ENCODE measurements at places on chromosomes 1 and 21.

- DNase-seq: no peak
These were observed 65.1 kb upstream of the DUSP10 start for GRCh38 chr1:221806984-221807383.

GRCh38 chr21:34520281-34520680 lies 8.3 kb upstream of the KCNE1 start:
- DNase-seq: no peak

DNA sequence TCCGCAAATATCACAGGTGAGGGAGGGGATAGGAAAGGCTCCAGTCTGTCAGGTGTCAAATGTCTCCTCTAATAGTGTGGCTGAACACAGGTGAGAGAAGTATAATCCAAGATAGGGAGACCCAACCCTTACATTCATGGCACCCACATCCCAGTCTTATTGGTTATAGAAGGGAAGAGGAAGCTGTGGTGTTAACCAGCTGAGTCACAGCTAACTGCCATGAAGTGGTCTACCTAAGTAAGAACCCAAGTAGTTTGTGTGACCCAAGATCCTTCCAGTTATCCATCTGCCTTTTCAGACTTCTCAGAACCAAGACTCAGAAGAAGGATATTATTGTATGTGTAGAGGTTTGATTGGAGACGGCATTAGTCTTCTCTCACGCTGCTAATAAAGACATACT lies 37.1 kb downstream of the DDAH1 start:
- no peak for DNase-seq

DNA sequence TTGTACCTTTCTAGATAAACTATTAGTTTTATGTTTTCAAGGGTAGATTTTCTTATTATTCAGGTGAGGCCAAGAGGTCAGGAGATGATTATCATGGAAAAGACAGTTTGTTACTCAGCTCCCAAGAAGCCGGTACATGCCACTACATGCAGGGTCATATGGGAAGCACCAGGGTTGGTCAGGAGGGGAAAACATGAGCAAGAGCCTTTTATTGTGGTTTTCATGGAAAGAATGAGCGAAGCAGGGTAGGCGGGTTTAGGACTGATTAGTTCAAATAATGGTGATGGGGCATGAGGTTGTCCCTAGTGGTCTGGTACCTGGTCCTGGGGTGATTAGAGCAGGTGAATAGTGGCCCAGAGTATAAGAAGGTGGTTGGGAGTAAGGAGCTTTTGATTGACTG lies 189.9 kb downstream of the APP start:
- DNase-seq: no peak

- DNase-seq: no peak
These were observed 196.0 kb downstream of the FMN2 start for GRCh38 chr1:240287722-240288121.

- no peak for DNase-seq
These were observed 79.2 kb downstream of the SGIP1 start for GRCh38 chr1:66613187-66613586.

GRCh38 chr21:39976800-39977199 lies 109.6 kb downstream of the PCP4 start:
- DNase-seq: no peak

GRCh38 chr1:6130596-6130995 lies 49.5 kb downstream of the CHD5 start:
- DNase-seq: no peak

- DNase-seq: no peak
These were observed 36.6 kb downstream of the VANGL2 start for GRCh38 chr1:160436966-160437365.

DNA sequence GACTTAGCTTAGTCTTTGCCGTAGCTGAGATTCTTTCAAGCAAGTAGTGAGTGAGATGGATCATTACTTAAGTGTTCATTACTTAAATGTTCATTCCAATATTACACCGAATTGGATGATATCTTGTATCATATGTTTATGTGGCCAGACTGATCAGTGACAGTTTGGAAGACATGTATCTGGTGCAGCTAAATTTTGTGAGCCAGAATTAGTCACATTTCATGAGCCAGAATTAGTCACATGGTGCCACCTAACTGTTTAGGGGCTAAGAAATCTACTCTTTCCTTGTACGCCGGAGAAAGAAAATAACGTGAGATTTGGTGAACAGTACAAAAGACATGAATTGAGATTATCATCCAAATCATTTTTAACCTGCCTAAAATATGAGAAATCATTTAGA lies 355.6 kb downstream of the USP25 start:
- DNase-seq: no peak

- no peak for DNase-seq
These were observed 123.1 kb upstream of the RUNX1 start for GRCh38 chr21:35172231-35172630.
